ENCODE measurements at places on chromosomes 4 and X. TPM values are rescaled to one million over a fixed set of nuclear protein-coding genes. Genes with fewer than 3 reads are reported as not detected.
A peak's percentile ranks its signal among the peaks of the same experiment; 100 is the strongest.

Gene HELT
- not detected for total RNA-seq

Gene GC
- total RNA-seq: not detected

Gene IL1RAPL2
- not detected for total RNA-seq

Gene TRPC5OS
- total RNA-seq: not detected

Gene IL15
- 0.14 TPM for total RNA-seq

Gene DCAF8L1
- not detected for total RNA-seq

Gene PAGE4
- total RNA-seq: not detected

DNA sequence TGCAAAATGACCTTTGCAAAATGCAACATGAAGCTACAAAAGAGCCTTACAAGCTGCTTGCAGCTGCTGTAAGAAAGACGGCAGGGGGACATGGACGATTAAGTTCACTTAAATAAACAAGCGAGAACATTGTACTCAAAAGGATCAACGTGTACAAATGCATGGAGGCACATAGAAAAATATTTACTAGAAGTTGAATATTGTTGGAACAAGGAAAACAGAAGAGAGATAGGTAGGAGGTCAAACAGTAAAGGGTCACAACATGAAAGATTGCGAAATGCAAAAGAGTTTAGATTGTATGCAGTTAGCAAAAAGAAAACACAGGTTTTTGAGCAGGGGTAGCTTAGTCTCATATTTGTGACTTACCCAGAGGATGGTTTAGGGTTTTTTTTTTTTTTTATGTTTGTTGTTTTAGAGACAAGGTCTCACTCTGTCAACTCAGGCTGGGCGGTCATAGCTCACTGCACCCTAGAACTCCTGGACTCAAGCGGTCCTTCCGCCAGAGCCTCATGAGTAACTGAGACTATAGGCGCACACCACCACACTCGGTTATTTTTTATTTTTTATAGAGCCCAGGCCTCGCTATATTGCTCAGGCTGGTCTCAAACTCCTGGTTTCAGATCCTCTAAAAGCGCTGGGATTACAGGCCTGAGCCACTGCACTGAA lies 1.4 kb upstream of the PHF8 start:
- DNase-seq: no peak
- H3K27me3 ChIP-seq: no peaks in the 10 kb centered on the region
- H3K4me1 ChIP-seq: no peaks in the 10 kb centered on the region
- H3K36me3 ChIP-seq: peaks cover 6% of the 10 kb centered on the region
- peak overlapping the region; percentile 96 for H3K27ac ChIP-seq

DNA sequence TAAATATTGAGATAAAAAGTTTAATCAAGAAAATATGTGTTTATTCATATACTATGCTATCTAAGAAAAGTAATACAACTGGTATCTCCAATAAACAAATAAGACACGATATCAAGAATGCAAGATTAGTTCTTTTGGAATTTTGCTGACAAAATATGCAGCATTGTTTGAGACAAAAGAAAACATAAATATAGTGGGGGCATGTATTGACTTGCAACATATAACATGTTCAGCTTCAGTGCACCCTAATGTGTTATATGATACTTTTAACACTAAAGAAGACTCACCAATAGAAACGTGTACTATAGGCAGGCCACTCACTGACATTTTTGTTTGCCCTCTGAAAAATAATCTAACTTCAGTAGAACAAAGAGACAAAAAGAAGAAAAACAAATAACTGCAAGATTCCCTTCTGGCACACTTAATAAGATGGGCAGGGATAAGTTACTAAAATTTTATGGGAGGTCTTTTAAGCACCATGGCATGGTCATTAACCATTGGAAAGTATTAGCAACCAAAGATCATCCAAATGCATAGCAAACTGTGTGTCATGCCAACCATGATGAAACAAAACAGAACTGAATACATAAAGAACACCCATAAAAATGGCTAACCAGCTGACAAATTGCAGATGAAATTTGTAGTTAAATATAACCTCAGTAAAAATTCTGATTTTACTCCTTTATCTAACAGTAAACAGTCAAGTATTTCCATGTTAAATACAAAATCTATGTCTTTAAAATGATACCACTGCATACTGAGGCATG lies 447.9 kb upstream of the FAM241A start:
- no peak overlapping the region for H3K4me3 ChIP-seq
- no peaks in the 10 kb centered on the region for H3K36me3 ChIP-seq
- H3K4me1 ChIP-seq: no peaks in the 10 kb centered on the region
- H3K27ac ChIP-seq: no peak overlapping the region
- no peaks in the 10 kb centered on the region for H3K27me3 ChIP-seq
- no peak for DNase-seq

DNA sequence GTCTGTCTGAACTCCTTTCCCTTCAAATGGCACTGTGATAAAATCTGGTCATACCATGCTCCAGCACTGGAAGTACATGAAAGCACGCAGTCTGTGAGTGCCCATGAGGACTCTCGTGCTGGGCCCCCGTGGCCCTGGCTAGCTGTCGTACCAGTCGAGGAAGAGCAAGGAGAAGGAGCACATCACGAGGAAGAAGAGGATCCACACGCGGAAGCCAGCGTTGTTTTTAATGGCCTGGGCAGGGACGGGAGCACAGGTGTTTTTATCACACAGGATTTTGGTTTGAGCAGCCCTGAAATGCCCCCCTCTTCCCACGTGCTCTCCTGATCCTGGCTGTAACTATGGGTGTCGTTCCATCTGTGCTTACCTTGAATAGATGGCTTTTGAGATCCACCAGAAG lies 33.0 kb downstream of the NSG1 start:
- no peak overlapping the region for H3K27ac ChIP-seq
- peaks cover 34% of the 10 kb centered on the region for H3K36me3 ChIP-seq
- no peaks in the 10 kb centered on the region for H3K27me3 ChIP-seq
- no peak overlapping the region for H3K4me3 ChIP-seq
- peak; percentile 28 for DNase-seq

DNA sequence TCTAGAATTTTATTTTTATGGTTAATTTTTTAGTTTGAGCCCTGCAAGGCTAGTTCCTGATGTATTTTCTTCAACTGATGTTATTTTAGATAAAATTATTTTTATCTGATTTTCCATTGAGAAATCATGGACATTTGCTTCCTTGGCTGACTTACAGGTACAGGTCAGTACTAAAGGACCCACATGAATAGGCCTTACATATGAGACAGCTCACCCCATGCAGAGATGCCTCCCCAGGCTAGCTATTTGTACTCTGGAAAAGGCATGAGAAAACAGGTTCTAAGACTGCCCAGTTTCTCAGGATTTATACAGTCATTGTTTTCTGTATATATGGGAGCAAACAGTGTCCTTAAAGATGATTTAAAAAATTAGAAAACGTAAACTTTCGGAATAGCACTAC lies 255.5 kb downstream of the BMPR1B start:
- H3K27ac ChIP-seq: no peak overlapping the region
- H3K4me3 ChIP-seq: no peak overlapping the region
- no peaks in the 10 kb centered on the region for H3K4me1 ChIP-seq
- DNase-seq: no peak

GRCh38 chr4:8144359-8144758 lies 14.3 kb downstream of the ABLIM2 start:
- no peaks in the 10 kb centered on the region for H3K27me3 ChIP-seq
- peak; percentile 78 for DNase-seq
- peak overlapping the region; percentile 49 for H3K27ac ChIP-seq
- no peaks in the 10 kb centered on the region for H3K36me3 ChIP-seq
- no peak overlapping the region for H3K4me3 ChIP-seq

DNA sequence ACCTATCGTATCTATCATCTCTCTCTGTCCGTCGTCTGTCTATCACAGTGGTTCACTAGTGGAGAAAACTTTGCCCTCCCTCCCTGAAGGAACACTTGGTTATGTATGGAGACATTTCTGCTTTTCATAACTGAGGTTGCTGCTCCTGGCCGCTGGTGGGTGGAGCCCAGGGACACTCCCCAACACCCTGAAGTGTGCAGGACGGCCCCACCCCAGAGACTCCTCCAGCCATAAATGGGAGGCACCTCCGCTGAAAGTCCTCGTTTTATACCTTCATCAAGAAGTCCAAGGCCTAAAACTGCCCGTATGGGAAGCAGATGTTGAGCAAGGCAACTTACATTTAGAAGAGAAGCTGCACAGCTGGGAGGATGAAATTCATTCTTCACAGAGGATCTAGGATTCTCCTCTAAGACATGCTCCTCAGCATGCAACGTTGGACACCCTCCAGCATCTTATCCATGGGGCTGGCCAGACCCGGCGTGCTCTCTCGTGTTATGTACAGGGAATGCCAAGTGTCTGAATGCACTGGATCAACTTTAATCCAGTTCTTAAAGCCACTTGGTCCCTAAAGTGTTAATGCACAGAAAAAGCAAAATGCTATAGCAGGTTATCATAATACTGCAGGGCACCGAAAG lies 43.5 kb downstream of the PRKX start:
- no peak overlapping the region for H3K4me3 ChIP-seq
- peaks cover 13% of the 10 kb centered on the region for H3K36me3 ChIP-seq
- DNase-seq: no peak
- H3K27ac ChIP-seq: no peak overlapping the region
- no peaks in the 10 kb centered on the region for H3K4me1 ChIP-seq

GRCh38 chrX:97284531-97284930 lies 400.8 kb downstream of the RPA4 start:
- no peak overlapping the region for H3K4me3 ChIP-seq
- no peak for DNase-seq
- H3K27me3 ChIP-seq: no peaks in the 10 kb centered on the region
- no peak overlapping the region for H3K27ac ChIP-seq
- no peaks in the 10 kb centered on the region for H3K4me1 ChIP-seq

- H3K27me3 ChIP-seq: no peaks in the 10 kb centered on the region
- no peak overlapping the region for H3K27ac ChIP-seq
- H3K4me1 ChIP-seq: no peaks in the 10 kb centered on the region
- no peak for DNase-seq
- no peaks in the 10 kb centered on the region for H3K36me3 ChIP-seq
- no peak overlapping the region for H3K4me3 ChIP-seq
Measured at GRCh38 chr4:82415922-82416365, 14.3 kb downstream of the HNRNPDL start.

- no peak for DNase-seq
- H3K4me1 ChIP-seq: no peaks in the 10 kb centered on the region
- no peaks in the 10 kb centered on the region for H3K36me3 ChIP-seq
- H3K27me3 ChIP-seq: no peaks in the 10 kb centered on the region
Measured at GRCh38 chrX:4762196-4762595, 1048.7 kb upstream of the PRKX start.

- DNase-seq: no peak
- no peaks in the 10 kb centered on the region for H3K27me3 ChIP-seq
- H3K36me3 ChIP-seq: no peaks in the 10 kb centered on the region
- H3K4me1 ChIP-seq: no peaks in the 10 kb centered on the region
- no peak overlapping the region for H3K4me3 ChIP-seq
- no peak overlapping the region for H3K27ac ChIP-seq
Measured at GRCh38 chrX:7841084-7841805, 1.7 kb upstream of the VCX start.

GRCh38 chr4:156173486-156173885 lies 219.8 kb upstream of the CTSO start:
- DNase-seq: no peak
- no peaks in the 10 kb centered on the region for H3K4me1 ChIP-seq
- no peak overlapping the region for H3K27ac ChIP-seq
- H3K36me3 ChIP-seq: no peaks in the 10 kb centered on the region

- no peak overlapping the region for H3K27ac ChIP-seq
- no peaks in the 10 kb centered on the region for H3K27me3 ChIP-seq
- no peaks in the 10 kb centered on the region for H3K36me3 ChIP-seq
- no peak for DNase-seq
- H3K4me3 ChIP-seq: no peak overlapping the region
- H3K4me1 ChIP-seq: no peaks in the 10 kb centered on the region
Measured at GRCh38 chrX:127324128-127324527, 504.6 kb downstream of the PRR32 start.

DNA sequence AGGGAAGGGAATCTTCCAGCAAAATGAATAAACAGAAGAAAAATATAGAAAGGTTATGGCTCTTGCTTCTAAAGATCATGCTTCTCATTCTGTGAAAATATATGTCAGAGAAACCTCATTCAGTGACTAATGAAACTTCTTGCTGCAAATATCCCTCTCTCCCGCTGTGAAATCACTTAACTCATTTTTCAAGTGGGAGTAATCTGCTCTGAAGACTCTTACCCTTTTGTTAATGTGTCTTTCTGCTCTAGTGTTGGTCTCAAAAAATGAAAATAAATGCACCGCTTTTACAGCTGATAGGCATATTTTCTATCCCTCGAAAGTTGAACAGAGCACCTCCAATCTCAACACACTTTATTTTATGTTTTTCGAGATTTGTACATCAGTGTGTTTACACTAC lies 252.3 kb downstream of the NLGN4X start:
- no peaks in the 10 kb centered on the region for H3K4me1 ChIP-seq
- no peak overlapping the region for H3K4me3 ChIP-seq
- no peaks in the 10 kb centered on the region for H3K36me3 ChIP-seq
- H3K27ac ChIP-seq: no peak overlapping the region

DNA sequence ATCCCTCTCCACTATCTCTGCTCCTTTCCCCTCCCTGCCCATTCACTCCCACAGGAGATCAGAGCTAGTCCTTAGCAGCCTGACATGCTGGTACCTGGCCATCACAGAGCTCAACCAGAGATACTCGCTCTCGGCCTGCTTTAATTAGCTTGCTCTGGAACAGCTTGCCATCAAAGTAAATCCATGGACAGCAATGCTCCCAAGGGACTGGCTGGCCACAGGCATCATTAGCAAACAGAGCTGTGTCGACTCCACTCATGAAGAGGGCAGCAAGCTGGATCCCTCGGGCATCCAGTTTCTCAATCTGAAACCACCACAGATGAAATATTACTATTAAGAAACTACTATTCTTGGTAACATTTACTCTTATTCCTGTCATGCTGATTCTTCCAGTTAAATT lies 43.4 kb upstream of the PHF8 start:
- H3K27me3 ChIP-seq: no peaks in the 10 kb centered on the region
- no peaks in the 10 kb centered on the region for H3K36me3 ChIP-seq
- no peaks in the 10 kb centered on the region for H3K4me1 ChIP-seq
- DNase-seq: no peak
- no peak overlapping the region for H3K27ac ChIP-seq

DNA sequence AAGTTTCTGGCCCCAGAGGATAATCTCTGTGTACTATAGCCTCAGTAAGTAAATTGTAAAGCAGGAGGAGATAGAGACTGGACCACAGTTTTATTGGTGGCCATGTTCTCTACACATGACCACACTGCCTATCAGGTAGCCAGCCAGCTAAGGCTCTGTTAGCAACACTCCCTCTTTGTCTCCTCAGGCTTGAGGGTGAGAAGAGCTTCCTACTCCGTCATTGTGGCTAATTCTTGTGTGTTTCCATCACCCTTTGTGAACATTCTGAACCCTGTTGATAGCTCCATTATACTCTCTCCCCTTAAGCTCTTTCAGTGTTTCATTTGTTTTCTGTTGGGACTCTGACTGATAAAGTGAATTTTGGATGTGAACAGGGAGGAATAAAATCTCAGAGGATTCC lies 233.4 kb downstream of the CFAP299 start:
- no peak overlapping the region for H3K4me3 ChIP-seq
- H3K27me3 ChIP-seq: no peaks in the 10 kb centered on the region
- DNase-seq: no peak
- H3K4me1 ChIP-seq: no peaks in the 10 kb centered on the region

All from endodermal cell (in vitro differentiated cells).